GM12878 (cell line): ENCODE measurements at places on chromosomes 7 and 10.

GRCh38 chr7:72924386-72924732, 536 bp upstream of the POM121 start:
- DNase-seq = no peak

DNA sequence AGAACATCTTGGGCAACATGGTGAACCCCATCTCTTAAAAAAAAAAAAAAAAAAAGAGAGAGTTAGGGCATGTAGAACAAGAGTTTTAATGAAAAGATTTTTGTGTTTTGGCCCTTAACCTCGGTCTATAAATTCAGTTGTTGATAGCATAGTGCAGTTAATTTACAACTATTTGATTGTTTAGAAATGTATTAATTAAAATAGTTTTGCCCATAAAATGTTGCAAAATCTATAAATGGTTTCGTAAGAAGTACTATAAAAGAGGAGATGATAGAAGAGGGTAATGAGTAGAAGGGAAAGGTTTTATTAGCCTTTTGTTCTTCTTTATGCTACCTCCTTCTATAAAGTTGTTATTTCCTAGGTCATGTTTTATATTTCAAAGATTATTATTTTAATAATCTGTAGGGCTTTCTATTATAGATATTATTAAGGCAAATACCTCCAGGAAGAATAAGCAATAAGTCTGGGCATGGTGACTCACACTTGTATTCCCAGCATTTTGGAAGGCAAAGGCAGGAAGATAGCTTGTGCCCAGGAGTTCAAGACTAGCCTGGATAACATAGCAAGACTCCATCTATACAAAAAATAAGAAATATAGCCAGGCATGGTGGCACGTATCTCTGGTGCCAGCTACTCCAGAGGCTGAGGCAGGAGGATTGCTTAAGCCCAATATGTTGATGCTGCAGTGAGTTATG, 73.3 kb downstream of the MCU start:
- DNase-seq = no peak

DNA sequence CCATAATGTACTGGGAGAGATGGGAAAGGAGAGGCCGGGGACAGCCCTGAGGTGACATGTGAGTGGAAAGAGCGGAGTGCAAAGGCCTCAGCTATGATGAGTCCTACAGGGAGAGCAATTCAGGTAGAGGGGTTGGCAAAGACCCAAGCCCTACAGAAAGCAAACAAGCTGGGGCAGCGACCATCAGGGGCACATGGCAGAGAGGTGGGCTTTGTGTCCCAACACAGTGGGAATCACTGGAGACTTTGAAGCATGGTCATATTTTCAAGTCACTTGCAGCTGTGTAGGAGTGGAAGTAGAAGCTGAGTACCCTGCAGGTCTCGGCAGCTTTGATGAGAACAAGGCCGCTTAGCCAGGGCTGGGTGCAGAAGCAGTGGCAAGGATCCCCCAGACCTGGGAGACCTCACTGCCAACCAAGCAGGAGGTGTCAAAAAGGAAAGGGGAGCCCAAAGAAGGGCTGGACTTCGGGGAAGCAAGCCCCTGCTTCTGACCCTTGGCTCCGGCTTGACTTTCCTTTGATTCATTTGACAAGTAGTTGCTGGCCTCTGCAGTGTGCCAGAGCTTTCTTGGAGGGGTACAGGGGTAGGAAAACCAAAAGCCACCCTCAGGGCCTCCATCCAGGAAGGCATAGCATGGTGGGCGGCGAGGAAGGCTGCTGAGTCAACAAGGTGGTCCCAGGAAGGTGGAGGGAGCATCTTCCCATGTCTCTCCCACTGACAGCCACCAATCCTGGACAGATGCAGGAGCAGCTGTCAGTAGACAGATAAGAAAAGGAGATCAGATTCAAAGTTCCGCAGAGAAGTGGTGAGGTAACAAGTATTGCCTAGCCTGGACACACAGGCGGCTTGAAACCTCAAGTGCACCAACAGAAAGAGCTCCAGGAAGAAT, 1.9 kb upstream of the PGAM2 start:
- DNase-seq = no peak

DNA sequence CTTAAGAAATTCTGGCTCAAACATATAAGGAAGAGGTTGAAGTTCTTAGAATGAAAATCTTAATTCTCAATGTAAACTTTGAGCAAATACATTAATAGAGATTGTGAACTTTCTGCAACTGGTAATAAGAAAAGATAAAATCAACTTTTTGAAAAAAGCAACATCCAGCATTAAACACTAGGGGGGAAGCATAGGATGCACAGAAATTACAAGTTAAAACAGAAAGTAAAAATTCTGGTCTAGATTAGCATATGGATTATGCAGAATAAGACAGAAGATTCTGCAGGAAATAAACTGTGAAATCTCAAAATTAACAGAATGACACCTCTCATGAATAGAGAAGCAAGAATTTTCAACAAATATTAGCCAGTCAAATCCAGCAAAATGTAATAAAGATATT, 38.0 kb upstream of the CAV2 start:
- no peak for DNase-seq

DNA sequence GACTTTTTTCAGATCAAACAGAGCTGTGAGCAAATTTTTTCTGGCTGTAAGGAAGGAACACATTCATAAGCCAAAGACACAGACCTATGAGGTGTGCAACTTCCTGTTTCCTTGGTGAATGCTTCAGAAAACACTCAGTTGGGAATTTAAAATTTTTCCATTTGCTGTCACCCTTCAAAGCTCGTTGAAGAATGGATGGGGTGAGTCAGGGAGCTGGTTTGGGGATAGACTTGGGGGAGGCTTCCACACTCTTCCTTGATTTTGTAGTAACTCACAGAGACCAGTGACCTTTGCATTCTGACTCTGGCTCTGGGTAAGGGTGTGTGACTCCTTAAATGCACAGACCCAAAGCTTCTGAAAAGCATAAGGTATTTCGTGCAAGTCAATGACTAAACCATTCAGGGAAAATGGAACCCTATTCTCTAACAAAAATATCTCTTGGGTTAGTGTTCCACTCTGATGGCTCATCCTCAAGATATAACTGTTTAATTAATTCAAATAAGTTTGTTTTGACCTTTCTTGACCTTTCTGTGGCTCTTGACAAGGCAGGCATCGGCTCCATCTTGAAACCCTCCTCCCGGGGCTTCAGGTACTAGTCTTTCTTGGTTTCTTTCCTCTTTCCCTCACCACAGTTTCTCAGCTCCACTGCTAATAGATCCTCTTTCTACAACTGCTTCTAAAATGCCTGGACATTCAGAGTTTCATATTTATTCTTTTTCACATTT, 227.8 kb upstream of the INHBA start:
- DNase-seq = no peak

DNA sequence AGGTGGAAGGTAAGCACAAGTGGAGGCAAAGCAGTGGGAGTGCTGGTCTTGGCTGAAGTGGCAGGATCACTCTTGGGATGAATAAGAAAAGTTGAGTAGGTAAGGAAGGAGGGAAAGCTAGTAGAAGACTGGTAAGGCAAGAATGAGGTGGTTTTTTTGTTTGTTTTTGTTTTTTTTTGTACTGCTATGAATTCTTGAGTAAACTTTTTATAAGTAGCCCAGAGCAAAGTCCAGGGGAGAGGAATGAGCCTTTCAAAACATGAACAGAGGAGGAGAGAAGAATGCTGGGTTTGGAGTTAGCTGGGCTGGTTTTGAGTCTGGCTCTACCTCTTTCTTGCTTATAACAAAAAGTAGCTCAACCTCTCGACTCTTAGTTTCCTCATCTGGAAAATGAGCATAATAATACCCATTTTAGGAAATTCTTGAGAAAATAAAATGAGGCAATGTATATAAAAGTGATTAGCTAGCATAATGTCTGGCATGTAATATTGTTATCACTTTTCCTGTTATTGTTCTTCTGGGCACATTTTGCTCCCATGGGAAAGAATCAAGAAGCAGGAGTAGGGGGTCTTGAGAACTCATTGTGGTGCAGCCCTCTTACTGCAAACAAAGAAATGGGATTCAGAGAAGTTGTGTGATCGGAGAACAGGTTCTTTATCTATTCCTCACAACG, 24.1 kb upstream of the LRRC17 start:
- no peak for DNase-seq

DNA sequence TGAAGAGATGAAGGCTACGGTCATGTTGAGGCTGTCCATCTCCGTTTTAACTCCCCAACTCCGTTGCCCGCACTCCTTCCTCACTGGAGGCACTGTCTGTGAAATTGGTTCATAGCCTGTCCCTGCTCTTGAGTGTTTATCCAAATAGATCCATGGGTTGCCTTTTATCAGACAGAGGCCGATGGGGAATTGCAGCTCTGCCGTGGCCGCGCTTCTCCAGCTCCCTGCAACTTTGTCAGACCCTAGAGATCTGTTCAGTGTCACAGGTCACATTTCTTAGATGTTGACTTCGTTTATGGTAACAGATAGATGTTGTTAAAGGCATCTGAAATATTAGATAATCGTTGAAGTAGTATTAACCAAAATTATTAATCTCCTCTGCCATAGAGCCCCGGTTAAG, 14.7 kb downstream of the PPP2R2D start:
- no peak for DNase-seq

DNA sequence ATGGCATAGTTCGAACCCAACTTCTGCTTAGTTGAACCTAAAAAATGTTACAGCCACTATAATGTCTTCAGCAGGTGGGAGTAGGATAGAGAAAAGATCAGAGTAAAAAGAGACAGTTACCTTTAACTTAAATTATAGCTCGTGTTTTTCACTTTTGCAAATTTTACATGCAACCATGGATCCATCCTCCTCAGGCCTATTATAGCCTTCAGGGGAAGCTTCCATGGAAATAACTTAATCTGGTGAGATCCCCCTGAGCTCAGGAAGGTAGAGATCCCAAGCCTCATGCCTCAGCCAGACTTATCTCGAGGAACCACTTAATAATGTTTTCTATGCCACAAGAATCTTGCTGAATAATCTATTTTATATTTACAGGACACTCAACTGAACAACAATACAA, 159.4 kb upstream of the FAM3C start:
- DNase-seq = no peak

GRCh38 chr10:44154956-44155355, 229.9 kb downstream of the CXCL12 start:
- DNase-seq = no peak

DNA sequence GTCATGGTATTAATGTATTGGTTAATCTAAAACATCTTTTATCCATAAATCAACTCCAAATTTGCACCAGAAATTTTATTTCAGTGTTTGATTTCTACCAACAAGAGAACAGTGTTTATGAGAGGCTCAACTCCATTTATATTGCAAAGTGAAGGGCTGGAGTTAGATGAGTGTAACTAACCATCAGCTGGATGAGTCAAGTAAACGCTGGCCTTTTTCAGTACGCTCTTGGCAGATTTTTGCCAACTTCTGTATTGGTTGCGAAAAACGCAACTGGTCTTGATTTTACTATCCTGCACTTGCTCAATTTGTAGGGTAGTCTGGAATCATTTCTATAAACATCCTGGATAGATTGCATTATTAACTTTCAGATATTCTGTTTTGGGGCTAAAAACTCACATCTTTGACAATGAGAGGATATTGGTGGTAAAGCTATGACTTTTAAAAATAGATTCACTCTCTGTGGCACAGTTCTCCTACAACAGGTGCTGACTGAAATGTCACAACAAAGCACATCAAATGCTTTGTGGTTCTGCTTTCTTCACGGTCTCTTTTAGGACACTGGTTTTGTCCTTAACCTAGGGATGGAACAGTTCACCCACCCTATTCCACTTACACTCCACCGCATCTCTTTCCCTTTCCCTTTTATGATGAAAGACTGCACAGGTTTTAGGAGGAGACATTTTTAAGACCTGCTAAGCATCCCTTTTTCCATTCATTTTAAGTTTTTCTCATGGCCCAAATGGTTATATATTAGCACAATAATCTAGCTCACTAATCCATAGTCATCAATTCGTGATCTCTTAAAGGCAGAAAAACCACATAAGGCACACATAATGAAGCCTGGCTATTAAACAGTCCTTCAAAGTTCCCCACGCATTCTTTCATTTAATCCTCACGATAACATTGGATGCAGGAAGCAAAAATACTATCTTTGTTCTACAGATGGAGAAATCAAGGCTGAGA, 12.8 kb downstream of the CACNA2D1 start:
- DNase-seq = no peak

DNA sequence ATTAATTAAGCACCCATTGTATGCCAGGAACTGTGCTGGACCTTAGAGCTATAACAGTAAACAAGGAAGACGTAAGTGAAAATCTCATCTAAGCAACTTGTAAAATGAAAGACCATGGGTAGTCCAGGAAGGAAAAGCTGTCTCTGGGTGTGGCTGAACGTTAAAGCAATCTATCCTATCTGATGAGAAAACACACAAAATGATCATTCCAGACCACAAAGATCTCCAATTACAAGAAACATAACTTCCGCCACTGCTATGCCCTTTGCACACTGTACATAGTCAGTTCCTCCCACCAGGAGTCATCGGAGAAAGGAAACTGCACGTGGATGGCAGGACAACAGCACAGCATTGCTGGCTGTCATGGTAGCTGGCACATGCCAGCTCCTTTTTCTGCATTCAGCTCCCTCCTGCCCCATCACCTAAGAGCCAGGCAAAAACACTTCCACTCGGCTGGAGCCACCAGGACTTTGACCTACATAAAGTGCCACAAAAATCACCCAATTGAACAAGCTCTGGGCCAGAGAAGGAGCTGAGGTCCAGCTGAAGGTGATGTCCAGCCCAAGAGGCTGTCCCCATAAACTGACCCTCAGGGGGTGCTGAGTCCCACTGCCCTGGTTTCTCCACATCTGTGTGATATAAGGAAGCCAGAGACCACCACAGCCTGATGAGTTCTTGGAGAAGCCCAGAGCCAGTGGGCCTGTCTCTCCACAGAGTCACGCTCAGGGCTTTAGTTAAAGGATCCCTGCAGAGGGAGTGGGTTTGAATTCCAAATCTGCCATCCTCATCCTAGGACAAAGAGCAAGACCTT, 56.4 kb downstream of the STEAP1B start:
- no peak for DNase-seq
